ENCODE measurements at places on chromosomes 4 and X. TPM values are rescaled to one million over a fixed set of nuclear protein-coding genes. Genes with fewer than 3 reads are reported as not detected.

Gene NLGN4X
- 51.6 TPM for polyA plus RNA-seq

Gene CXCR3
- not detected for polyA plus RNA-seq

Gene REELD1
- 0.16 TPM for polyA plus RNA-seq

Gene PUDP
- polyA plus RNA-seq: 16.8 TPM

Gene SHOX
- polyA plus RNA-seq: 0.63 TPM

Gene MAGEB2
- not detected for polyA plus RNA-seq

Gene USP17L22
- polyA plus RNA-seq: not detected

Gene ADAM29
- 4.6 TPM for polyA plus RNA-seq

Gene APLN
- polyA plus RNA-seq: 12.2 TPM

Gene MAGEB3
- polyA plus RNA-seq: not detected

Gene HERC5
- polyA plus RNA-seq: 3.0 TPM

GRCh38 chr4:1058198-1058996 is 47.0 kb downstream of the FGFRL1 start:
- DNase-seq: no peak

DNA sequence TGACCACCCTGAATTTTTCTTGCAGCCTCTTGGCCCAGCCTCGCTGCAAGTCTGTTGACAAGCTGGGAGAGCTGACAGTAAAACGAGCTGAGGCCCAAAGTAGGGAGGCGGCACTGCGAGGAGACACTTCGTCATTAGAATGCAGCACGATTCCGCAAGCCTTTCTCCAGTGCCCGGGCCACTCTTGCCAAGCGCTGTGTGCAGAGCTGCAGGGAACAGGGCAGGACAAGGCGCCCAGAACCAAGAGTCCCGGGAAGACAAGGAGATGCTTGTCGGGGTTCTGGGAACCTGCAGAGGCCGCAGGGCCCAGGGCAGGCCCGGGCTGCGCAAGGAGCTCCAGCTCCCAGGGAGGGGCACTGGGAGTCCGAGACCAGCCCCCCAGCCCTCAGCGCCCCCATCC is 187.1 kb downstream of the BCOR start:
- DNase-seq: no peak

- DNase-seq: no peak
These were observed 100.2 kb downstream of the ANAPC4 start for GRCh38 chr4:25477221-25477620.

DNA sequence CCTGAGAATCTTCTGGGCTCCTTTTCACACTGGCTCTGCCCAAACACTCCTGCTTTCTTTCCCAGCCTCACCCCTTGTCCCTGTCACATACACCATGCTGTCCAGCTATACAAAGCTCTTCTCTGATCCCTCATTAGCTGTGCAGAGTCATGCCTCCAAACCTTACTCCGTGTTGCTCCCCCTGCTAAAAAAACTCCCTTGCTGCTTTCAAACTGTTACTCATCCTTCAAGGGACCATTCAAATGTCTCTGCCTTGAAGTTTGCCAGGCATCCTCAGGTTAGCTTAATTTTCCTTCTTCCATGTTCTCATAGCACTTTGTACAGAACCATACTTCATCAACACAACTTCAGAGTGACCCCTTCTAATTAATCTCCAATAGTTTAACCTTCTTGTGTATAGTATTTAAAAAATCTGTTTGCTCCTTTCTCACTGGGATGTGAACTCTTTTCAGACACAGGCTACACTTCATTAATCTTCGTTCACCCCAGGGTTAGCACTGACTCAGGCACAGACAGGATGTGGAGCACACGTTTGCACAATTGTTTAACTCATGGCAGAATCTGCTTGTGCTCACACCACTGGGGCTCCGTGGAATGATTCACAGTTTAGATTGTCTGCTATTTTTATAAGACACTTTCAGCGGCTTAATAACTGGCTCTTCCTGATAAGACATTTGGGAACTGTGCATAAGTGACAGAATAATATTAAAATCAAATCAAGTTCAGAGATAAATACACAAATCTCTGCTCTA is 21.4 kb upstream of the SEL1L3 start:
- DNase-seq: no peak

- DNase-seq: no peak
These were observed 31.6 kb downstream of the KANTR start for GRCh38 chrX:53125506-53125905.

DNA sequence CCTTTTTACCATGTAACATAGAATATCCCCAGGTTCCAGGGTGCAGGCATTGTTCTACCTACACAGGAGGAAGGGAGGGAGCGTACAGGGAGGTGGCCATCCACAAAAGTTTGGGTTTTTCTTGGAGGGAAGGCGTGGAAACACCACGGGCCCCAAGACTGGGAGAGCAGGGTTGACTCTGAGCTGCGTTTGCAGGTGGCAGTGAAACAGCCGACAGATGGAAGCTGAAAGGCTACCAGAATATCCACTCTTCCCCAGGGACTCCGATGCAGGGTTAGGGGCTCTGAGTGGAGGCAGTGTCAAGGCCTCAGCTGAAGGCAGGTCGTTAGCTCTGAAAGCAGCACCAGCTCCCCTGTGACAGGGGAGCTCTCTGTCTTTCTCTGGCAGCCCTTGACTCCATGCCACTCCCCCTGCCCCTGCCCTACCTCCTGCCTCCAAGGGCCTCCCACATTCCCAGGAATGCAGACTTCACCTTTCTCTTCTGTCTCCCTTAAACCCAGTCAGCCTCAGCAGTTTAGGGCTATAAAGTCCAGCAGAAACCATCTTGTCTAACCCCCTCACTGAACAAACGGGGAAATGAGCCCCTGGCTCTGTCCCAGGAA is 14.0 kb upstream of the GLOD5 start:
- DNase-seq: no peak

GRCh38 chr4:26197018-26197779 is 123.6 kb upstream of the RBPJ start:
- no peak for DNase-seq

DNA sequence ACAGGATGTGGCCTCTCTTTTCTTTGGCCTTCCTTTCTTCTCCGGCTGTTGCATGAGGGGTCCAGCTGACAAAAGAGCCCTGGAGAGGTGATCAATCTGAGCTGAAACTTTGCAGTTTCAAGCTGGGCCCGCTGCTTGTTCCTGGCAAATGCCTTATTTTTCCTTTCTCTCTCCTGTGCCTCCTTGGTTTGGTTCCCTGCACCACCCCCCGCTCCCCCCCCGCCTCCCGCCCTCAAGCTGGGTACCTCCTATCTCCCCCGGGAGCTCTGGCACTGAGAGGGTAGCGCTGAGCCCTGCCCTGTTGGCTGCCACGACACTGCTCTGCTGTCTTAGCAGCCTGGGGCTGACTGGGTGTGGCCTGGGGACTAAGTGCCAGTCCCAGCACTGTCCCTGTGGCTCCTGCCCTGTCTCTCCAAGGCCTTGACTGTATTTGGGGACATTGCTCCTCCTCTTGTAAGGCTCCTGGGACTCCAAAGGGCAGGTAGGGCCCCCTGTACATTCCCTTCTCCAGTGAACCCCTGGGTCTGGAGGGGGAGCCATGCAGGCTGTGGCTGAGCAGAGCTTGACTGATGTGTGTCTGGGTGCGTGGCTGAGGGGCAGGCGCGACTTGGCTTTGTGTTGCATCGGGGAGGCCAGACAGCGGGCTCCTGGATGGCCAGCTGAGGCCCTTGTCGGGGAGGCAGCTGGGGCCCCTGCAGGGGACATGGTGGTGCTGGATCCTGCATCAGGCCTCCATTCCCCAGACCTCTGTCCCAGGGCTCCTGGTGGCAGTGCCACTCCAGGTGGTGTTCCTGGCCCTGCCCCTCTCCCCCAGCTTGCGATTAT is 1.1 kb downstream of the PLXNA3 start:
- no peak for DNase-seq

GRCh38 chrX:84187533-84188319 is at the start of gene RPS6KA6:
Gene RPS6KA6 (minus strand): TSS chrX:84188199. CDS start chrX:84187899, 300 bp downstream.
- peak; percentile 4 for DNase-seq

GRCh38 chrX:86171366-86171765 is 23.1 kb downstream of the DACH2 start:
- DNase-seq: no peak

DNA sequence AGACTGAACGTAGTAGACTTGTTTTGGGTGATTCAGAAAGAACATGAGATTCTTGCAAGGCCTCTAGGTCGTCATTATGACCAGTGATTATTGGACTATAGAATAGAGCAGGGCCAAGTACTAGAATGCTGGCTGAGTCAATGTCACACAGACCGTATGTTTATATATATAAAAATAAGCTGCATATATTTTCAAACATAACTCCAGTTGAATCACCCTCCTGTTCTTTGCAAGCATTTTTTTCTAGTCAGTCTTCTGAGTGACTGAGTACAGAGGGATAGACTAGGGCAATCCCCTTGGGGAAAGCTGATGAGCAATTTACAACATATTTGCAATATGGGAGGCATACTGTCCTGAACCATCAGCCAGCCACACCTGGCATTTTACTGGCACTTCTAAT is 48.4 kb upstream of the PRPS1 start:
- no peak for DNase-seq

DNA sequence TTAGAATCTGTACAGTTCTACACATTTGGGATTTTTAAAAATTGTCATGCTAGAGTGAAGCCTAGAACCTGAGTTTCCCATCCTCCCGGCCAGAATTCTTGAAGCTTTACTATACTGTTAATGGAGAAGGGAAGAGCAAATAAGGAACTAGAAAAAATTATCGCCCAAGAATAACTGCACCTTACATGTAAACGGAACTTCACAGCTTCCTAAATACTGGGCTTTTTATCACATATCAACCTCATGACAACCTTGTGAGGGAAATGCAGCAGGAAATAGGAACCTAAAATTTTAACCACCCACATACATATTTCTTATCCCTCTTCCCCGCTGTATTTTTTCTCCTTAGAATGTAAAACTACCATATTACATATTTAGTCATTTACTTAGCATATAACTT is 19.3 kb downstream of the ARHGEF9 start:
- DNase-seq: no peak

DNA sequence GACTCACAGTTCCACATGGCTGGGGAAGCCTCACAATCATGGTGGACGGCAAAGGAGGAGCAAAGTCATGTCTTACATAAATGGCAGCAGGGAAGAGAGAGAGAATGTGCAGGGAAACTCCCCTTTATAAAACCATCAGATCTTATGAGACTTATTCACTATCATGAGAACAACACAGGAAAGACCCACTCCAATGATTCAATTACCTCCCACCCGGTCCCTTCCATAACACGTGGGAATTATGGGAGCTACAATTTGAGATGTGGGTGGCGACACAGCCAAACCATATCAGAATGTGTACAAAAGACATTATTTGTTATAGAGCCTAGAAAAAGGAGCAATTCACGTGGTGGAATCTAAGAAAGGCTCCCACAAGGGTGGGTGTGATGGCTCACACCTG is 10.8 kb upstream of the HERC6 start:
- no peak for DNase-seq

All from spinal cord (tissue), 10 donors.